ENCODE measurements at places on chromosomes 12 and 14.
A peak's percentile ranks its signal among the peaks of the same experiment; 100 is the strongest.

- peak; percentile 92 for DNase-seq
Measured at GRCh38 chr14:76929927-76930326, 98.6 kb downstream of the IRF2BPL start.

DNA sequence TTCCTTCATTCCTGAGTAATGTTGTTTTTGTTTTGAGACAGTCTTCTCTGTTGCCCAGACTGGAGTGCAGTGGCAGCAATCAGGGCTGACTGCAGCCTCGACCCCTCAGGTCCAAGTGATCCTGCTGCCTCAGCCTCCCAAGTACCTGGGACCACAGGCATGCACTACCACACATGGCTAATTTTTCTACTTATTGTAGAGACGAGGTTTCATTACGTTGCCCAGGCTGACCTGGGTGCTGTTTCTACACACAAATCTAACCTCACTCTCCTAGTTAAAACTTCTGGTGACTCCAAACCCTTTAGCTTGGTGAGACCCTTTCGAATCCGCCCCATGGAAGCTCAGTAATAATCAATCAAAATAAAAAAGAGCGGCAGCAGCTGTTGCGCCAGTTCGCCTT, 1.3 kb downstream of the TMEM116 start:
- DNase-seq = no peak

GRCh38 chr14:73221945-73222344, 15.4 kb upstream of the PAPLN start:
- DNase-seq = no peak

DNA sequence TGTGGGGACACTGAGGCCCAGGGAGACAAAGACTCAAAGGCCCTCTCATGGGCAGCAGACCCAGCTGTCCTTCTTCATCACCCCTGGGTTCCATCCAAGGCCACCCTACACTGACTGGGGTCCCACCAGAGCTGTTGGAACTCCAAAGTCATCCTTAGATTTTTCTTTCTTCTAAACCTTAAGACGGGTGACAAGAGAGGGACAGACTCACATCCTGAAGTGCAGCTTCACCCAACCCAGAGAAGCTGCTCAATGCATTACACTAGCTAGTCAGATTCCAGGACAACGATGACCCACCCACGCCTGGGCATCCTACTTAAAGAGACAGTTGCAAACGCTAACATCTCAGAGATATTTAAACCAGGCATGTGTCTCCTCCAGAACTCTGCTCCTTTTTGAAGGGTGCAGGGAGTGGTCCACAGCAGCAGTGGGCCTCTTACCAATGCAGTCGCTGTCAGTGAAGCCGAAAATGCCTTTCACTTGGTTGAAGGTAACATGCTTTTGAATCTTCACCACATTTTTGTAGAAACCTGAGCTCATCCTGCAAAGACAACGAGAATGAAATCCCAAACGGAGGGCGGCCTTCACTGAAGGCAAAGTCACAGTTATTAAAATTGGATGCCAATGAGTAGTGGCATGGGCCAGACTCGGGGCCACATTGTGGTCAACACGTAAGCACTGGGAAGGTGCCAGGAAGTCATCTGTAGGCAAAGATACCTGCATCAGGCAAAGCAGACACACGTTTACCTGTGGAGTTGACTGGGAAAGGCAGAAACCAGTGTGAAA, 23.4 kb downstream of the SLC25A47 start:
- no peak for DNase-seq

DNA sequence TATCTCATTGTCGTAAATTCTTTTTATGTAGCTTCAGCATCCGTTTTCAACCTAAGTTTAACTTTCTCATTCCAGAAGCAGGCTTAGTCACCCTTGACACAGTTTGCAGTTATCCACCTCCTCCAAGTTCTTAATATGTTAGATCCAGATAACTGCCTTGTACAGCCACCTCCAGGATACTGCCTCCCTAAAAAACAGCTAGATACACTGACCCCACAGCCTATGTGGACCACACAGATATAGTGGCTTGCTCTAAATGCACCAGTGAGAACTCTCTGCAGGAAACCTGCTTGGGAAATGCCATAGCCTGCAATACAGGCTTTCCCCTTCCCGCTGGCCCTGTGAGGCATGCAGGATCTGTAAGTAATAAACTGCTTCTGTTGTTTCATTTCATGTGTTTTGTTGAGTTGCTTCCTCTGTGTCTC, 11.1 kb upstream of the RTL1 start:
- DNase-seq = no peak

- no peak for DNase-seq
Measured at GRCh38 chr12:104581005-104581570, 124.3 kb downstream of the CHST11 start.

GRCh38 chr14:72737560-72737943, 156.3 kb downstream of the DPF3 start:
- no peak for DNase-seq

GRCh38 chr12:25694072-25694471, 141.0 kb upstream of the LMNTD1 start:
- DNase-seq = no peak

DNA sequence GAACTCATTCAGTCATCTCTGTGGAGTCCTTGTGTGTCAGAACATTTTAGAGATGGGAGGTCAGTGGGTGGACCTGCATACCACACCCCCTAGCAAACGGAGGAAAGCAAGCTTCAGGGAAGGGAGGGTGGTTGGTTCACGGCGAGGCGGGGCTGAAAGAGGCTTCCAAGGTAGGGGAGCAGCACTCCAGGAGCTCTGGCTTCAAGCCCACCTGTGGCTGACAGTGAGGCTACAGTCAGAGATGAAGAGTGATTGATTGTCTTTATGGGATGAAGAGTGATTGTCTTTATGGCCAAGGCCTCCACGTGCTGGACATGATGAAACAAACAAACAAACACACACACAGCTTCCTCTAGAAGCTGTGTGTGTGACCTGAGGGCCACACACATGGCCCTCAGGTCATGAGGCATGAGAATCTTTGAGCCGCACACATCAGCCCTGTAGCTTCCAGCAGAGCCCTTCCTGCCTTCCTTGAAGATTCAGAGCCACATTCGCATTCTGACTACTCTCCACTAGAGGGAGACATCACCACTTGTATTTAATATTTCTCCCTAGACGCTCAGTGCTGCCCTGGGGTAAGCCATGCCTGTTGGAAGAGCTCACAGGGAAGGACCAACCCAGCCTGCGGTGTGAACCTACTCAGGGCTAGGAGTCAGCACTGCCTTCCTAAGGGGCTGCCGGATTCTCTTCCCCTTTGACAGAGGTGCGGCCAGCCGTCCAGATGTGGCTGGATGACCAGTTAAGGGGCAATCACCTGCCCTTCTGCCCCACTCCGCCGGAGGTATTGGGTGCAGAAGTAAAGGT, 54.4 kb upstream of the KCNA1 start:
- DNase-seq = peak; percentile 100

- DNase-seq = no peak
Measured at GRCh38 chr12:116354534-116354933, 77.0 kb upstream of the MED13L start.

DNA sequence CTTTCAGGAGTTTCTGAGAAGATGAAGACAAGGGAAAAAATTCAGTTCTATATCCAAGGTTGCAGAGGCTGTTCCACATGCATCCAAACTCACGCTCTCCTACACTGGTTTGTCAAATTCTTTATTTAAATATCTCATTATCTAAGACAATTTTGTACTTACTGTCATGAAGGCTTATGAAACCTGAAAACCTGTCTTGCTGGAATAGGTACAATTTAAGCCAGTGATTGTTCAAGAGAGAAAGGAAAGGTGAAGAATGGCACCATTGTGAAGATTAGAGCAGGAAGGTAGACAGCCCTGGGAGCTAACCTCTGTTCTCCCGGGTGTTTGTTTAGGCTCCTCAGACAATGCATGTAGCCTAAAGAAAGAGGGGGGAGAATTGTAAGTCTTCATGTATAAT, 315.1 kb upstream of the PRKD1 start:
- DNase-seq = no peak

DNA sequence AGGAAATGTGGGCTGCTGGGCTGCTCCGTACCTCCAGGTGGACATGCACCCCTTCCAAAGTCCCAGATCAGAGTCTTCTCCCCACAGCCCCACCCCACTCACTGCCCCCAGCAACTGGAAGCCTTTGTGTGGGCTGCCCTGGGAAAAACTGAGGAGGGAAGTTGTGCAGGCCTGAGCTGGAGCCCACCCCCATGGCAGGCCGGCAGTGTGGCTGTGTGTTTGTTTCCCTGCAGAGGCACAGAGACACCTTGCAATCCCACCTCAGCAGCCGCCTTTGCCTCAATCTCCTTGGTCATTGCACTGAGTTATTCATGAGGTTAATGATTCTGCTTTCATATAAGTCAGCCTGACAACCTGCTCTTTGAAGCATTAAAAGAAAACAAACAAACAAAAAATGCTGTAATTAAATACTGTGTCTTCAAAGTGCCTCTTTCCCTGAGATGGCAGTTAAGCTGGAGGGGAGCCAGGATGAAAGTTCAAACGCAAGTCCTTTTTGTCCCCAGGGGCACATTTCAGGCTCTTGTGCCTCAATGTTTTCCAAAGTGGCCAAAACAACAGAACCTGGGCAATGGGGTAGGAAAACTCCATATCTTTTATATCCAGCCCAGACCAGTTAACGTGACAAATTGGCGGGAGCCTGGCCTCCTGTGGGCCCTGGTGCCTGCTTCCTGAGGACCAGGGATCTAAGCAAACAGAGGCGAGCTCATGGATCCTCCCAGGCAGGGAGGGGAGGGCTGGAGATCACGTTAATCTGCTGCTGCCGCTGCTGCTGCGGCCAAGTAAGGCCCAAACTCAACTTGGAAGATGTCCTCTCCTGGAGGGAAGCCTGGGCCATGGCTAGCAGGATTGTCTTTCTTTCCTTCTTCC, 51.9 kb upstream of the TSPAN11 start:
- peak; percentile 97 for DNase-seq

GRCh38 chr14:67941456-67942018, 122.0 kb downstream of the RAD51B start:
- DNase-seq = peak; percentile 9

DNA sequence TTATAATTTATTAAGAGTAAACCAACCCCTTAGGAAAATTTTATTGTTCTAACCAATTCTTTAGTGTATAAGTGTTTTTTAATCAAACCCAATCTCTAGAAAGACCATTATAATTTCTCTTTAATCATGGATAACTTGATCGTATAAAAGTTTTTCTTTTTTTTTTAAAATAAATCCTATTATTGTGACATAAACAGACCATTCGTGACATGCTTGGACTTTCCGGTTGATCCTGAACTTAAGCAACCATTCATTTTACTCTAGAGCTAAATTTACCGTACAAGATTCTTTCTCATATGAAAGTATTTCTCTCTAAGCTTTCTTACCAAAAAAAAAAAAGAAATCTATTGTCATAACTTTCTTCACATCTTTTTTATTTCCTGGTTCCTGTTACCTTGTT, 32.6 kb upstream of the SLC38A4 start:
- peak; percentile 69 for DNase-seq

DNA sequence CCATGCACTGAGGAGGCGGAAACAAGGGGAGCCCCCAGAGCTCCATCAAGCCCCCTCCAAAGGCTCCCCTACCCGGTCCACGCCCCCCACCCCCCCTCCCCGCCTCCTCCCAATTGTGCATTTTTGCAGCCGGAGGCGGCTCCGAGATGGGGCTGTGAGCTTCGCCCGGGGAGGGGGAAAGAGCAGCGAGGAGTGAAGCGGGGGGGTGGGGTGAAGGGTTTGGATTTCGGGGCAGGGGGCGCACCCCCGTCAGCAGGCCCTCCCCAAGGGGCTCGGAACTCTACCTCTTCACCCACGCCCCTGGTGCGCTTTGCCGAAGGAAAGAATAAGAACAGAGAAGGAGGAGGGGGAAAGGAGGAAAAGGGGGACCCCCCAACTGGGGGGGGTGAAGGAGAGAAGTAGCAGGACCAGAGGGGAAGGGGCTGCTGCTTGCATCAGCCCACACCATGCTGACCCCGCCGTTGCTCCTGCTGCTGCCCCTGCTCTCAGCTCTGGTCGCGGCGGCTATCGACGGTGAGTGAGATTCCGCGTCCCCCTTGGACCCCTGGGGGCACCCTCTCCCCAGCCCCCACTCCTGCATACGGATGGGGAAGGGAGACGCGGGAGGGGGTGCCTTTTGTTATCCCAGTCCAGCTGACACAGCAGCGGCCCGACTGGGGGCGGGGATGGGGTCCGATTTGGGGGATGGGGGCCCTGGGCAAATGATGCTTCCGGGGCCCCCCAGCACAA, 400 bp downstream of the LRP1 start:
- DNase-seq = peak; percentile 41

- peak; percentile 63 for DNase-seq
Measured at GRCh38 chr12:55707841-55708694, at the start of gene ITGA7. Gene ITGA7, minus strand, starts transcription at chr12:55707904. Its CDS starts 222 bp downstream, at chr12:55707682.

- DNase-seq = no peak
Measured at GRCh38 chr14:37580146-37580545, 14.9 kb downstream of the FOXA1 start.

GRCh38 chr12:103177639-103178255, 220.3 kb downstream of the ASCL1 start:
- DNase-seq = no peak

DNA sequence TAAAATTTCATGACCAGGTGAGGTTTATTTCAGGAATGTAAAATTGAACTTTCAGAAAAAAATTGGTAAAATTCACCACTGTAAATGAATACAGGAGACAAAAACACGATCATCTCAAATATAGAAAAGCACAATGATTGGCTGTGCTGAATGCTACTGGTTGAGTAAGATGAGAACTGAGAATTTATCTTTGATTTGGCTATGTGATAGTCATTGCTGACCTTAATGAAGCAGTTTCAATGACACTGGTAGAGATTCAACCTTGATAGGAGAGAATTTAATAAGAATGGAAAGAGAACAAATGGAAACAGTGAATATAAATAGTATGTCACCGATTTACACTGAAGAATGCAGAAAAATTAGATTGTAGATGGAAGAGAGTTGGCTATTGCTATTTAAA, 6.4 kb upstream of the PMCH start:
- DNase-seq = no peak

DNA sequence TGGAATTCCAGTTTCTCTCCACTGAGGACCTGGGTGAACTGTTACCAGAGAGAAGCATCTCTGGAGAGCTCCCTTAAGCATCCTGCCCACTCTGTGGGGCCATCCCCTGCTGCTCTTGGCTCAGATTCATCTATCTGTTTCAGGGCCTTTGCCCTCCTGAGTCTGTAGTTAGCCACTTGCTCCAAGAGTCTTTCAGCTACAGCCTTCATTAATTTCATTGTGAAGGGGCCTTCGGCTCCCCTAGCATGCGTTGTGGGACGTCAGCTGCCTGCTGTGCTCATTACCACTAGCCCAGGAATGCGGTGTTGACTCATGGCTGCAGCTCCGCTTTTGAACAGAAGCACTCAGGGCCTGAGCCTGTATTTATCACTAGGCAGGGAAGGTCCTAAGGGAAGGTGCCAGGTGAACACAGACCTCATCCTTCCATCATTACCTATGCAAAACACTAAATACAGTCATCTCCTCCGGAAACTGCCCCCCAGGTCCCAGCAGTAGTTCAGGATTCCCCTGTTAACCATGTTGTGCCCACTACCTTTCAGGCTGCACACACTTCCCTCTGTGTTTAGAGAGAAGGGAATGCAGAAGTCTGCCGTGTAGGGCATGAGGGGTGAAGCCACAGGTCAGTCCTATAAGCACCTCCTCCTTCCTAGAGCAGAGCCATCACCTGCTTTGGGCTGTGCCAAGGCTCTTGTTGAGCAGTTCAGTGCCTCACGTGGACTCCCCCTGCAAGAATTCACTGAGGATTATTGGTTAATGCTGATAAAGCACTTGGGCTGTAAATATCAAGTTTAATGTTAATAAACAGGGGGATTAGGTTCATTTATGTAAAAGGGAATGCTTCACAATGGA, 191.4 kb downstream of the CACNA1C start:
- DNase-seq = no peak
